ENCODE measurements at places on chromosomes 5 and 9. TPM values are rescaled to one million over a fixed set of nuclear protein-coding genes. Genes with fewer than 3 reads are reported as not detected.

The PKD2L2 gene
- not detected for total RNA-seq

The HTR4 gene
- total RNA-seq: not detected

The NMUR2 gene
- total RNA-seq: not detected

The FREM1 gene
- 0.17 TPM for total RNA-seq

The CDH9 gene
- total RNA-seq: not detected

The SV2C gene
- total RNA-seq: not detected

The CBY3 gene
- not detected for total RNA-seq

The WNT8A gene
- not detected for total RNA-seq

The SPINK6 gene
- total RNA-seq: not detected

The PCAT7 gene
- total RNA-seq: not detected

The BNC2 gene
- total RNA-seq: 52.5 TPM

The PTPN3 gene
- under 0.01 TPM for total RNA-seq

The CRB2 gene
- total RNA-seq: not detected

The SERF1B gene
- total RNA-seq: 23.1 TPM
